ENCODE measurements at places on chromosomes 1 and 21.
A peak's percentile ranks its signal among the peaks of the same experiment; 100 is the strongest.

DNA sequence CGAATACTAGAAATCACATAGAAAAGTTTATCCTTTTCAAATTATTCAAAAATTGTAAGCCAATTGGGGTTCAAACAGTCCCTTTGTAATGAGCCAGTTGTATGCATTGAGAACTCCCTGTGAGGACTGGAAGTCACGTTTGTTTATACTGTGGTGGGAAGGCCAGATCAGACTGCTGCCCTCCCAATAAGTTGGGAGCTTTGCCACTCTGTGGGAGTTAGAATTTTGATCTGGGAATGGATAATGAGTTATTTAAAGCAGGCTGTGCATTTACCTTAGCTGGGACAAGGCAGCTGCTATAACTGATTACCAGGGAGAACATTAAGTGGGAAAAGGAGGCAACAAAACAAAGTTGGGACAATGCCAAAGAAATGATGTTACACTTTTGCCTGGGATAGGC lies 178.8 kb downstream of the SDCCAG8 start:
- no peak for DNase-seq

GRCh38 chr1:176560681-176561080 lies 97.7 kb downstream of the PAPPA2 start:
- DNase-seq = no peak

GRCh38 chr1:162892906-162893611 lies 32.1 kb upstream of the CCDC190 start:
- DNase-seq = no peak

DNA sequence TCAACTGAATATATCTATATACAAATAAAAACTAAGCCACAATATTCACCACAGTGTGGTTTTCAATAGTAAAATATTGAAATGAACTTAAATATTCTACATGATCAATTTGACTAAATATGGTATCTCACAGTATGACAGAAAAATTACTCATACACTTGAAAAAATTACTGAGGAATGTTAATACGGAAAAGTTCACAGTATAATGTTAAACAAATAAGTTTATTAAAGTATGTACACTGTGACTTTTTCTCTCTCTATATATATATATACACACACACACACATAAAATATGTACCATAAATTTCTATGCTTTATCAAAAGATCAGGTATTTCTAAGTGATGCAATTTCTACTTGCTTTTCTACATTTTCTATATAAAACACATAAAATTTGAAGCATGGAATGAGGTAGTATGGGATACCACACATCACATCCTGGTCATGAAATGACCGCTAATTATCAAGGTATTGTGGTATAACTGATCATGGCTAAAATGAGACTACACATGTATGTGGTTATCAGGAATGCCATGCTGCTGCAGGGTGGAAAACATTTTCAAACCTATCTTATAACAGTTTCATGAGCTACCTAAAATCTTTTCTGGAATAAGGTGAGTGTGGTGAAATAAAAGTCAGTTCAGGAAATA lies 102.3 kb downstream of the CDC42BPA start:
- no peak for DNase-seq

GRCh38 chr1:178349801-178350200 lies 147.0 kb downstream of the CLEC20A start:
- DNase-seq = no peak

DNA sequence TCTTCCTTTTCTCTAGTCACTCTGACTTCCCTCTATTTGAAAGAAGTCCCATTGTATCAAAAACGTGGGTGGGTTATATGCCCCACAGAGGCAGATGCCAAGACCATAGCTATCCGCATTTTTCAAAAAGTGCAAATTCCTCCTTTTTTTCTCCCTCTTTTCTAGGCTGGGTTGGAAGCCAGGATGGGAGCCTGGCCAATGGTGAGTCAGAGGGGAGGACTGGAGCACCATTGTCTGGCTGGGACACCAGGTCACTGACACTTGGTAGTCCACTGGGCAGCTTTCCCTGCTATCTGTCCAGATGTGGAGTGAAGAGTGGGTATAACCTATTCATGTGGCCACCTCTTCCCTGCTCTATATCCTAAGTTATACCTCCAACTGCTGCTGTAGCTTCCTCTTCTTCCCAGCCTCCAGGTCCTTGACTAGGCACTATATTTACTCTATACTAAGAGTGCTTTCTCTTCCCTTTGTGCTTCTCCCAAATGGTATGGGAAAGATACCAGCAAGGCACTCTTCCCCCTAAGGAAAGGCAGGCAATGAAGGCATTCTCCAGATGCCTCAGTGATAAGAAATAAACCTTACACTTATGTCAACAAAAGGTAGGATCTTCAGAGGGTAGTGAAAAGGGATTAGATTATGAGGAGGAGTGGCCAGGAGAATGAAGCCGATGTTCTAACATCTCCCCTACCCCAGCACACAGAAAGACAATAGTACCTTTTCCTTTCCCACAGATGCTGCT lies 12.9 kb downstream of the PI4KB start:
- DNase-seq = no peak

GRCh38 chr1:14919751-14920150 lies 233.8 kb upstream of the TMEM51 start:
- no peak for DNase-seq

DNA sequence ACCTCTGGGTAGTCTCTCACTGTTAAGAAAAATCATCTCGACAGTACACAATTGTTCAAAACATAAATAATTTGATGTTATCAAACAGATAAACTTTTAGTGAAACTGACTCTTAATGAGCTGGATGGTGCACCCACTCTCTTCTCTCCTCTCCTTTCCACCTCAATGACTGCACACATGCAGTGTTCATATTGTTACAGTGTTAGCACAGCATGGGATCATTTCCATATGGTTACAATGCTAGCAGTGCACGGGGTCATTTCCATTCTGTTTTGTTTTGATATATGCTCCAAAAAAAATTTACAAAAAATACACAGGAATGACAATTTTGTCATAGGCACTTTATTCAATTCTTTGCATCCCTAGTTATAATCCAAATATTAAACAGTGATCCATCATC lies 26.4 kb upstream of the RNF187 start:
- no peak for DNase-seq

GRCh38 chr1:220391491-220391890 lies 119.2 kb upstream of the RAB3GAP2 start:
- DNase-seq = no peak

GRCh38 chr21:32281531-32281930 lies 2.7 kb upstream of the MIS18A start:
- DNase-seq = no peak

GRCh38 chr1:169999331-169999741 lies 75.2 kb downstream of the KIFAP3 start:
- peak; percentile 17 for DNase-seq

- DNase-seq = no peak
Measured at GRCh38 chr1:55143684-55144083, 71.5 kb downstream of the USP24 start.

DNA sequence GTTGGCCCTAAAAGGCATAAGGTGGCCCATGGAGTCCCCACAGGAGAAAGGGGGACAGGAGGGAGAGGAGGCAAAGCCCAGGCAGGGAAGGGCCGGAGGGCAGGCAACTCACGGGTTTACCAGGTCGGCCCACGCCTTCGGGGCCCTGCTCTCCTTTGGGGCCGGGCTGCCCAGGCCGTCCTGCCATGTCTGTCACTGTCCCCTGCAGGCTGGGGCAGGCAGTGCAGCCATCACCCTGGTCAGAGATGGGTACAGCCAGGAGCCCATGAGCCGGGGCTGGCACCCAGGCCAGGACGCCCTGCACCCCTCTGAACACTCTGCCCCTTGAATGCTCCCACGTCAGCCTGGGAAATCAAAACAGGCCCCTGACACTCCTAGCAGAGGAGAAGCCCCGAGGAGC lies 19.8 kb downstream of the COL16A1 start:
- DNase-seq = no peak

- no peak for DNase-seq
Measured at GRCh38 chr1:53688381-53689102, 50.4 kb downstream of the GLIS1 start.

DNA sequence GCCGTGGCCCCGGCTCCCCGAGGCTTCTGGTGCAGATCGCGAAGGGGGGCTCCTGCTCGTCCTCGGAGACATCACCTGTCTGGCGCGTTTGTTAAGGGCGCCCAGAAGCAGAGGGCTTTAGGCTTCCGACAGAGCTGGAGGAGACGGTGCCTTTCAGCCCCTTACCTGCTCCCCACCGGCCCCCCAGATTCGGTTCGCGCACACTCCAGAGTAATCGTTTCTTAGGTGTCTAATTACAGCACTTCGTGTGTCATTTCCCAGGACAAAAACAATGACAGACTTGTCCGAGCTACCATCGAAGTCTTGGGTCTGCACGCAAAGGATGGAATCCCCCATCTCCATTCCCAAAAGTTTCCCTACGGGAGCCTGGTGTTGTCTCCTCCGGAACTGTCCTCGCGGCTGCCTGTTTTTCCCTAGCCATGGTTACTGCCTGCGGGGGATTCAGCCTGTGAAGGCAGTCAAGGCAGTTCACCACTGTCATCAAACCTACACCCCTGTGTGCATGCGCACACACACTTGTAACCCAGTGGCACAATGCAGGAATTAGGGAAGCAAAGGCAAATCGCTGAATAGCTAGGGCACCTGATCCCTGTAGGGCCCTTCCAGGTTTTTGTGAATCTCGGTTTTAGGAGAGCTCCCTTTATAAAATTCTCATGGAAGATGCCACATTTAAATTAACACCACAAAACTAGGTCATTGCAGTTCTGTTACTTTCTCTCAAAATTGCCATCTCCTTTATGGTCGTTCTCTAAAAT lies 738 bp upstream of the CDC42BPA start:
- DNase-seq = no peak

DNA sequence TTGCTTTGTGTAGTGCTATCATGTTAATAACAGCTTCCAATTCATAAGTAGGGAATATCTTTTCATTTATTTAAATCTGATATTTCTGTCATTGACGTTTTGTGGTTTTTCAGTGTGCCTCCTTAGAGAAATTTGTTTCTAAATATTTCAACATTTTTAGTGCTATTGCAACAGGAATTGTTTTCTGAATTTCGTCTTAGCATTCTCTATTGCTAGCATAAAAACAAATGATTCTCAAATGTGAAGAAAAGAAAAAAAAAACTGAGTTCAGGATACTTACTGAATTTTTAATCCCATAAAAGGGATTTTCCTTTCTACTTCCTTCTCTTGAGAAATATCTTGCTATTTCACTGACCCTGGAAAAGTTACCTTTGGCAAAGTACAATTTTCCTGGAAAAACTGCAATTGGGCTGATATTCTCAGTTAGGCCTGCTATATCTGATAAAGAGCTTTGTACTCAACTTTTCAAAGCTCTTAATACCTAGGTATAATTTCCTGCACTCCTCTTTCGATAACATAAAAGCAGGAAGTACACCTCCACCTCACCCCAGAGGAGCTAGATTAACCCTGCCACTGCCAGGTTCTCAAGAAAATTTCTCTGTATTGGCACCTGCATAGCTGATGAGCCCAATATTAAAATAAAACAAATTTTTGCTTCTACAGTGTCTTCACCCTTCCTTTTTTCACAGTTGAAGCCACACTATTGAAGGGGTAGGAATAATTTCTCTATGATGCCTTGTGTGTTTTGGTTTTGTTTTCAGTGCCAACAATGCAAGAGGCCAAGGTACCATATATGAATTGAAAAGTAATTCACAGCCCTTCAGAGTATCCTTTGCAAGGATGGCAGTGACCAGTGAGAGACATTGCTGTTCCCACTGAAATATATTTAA lies 35.6 kb downstream of the PTPN14 start:
- no peak for DNase-seq

DNA sequence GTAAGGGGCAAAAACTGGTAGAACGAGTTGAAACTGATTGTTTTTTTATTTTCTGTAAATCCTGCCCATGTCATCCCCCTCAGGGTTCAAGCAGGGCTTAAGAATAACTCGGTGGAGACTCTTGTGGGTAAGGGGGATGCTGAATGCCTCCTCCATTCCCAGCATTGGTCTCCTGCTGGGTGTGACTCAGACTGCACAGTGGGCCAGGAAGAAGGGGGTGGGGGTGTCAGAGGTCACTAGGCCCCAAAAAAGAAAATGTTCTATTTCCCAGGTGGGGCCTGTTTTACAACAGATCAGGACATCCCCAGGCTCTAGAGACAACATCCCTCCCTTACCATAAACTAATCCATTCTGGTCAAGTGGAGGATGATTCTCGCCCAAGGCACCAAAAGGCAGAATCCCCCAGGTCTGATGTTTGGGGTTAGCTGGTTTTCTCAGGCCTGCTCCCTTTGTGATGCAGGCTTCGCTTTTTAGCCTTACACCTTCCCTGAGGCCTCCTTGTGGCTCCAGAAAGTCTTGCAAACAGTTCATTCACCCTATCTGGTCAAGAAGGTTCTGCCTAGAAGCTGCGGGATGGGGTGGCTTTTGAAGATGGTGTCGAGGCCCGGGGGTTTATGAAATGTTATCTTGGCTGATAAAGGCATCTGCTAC lies 10.7 kb upstream of the GRHL3 start:
- DNase-seq = no peak

GRCh38 chr21:41571938-41572510 lies 64.1 kb upstream of the TMPRSS2 start:
- DNase-seq = no peak

GRCh38 chr1:33009561-33009960 lies 27.1 kb downstream of the AK2 start:
- DNase-seq = no peak

DNA sequence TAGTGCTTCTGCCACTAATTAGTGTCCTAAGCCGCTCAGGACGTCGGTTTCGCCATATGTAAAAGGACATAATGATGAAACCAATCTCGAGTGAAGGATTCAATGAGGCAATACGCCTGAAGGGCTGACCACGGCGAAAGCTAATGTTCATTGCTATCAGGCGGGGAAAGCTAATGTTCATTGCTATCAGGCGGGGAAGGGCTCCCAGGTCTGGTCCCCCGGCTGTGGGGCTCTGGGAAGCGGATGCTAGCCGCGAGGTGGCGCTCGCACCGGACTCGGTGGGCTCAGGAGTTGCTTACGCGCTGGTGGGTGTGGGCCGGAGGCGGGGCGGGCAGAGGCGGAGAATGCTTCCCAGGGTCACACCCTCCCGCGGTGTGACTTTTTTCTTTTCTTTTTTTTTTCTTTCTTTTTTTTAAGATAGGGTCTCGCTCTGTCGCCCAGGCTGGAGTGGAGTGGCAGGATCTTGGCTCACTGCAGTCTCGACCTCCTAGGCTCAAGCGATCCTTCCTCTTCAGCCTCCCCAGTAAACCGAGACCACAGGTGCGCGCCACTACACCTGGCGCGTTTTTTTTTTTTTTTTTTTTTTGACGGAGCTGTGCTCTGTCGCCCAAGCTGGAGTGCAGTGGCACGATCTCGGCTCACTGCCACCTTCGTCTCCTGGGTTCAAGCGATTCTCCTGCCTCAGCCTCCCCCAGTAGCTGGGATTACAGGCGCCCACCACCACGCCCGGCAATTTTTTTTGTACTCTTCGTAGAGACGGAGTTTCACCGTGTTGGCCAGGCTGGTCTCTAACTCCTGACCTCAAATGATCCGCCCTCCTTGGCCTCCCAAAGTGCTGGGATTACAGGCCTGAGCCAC lies 1.1 kb upstream of the PEAR1 start:
- no peak for DNase-seq

GRCh38 chr1:226677027-226678020 lies 61.8 kb downstream of the ITPKB start:
- peak; percentile 27 for DNase-seq

Measured in Panc1 (cell line).